Central memory CD4-positive, alpha-beta T cell (primary cell): ENCODE measurements at places on chromosomes 3 and 15.

DNA sequence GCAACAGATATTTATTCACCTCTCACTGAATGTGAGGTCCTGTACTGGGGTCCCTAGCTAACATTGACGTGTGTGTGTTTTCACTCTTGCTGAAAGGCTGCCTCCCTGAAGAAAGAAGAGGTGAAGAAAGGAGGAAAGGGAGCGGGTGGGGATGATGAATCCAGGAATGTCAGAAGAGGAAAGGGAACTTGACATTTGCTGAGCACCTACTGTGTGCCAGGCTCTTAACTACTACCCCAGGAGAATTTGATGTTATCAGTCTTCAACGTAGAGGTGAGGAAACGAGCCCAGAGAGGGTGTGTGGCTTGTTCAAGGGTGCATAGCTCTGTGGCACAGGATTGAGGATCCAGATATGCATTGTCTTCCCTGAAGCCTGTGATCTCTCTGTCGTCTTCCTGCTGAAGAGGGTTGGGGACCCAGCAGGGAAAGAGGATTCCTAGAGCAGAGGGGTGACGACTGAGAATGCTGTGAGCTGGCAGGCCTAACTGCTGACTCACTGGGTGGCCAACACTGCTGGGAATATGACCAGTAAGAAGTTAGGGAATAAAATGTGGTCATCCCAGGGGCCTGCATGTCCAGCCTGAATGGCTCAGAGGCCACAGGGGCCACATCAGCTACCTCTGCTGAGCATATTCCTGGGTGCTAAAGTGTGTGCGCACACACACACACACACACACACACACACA is 6.6 kb upstream of the ATP2B2 start:
- no peak for DNase-seq

DNA sequence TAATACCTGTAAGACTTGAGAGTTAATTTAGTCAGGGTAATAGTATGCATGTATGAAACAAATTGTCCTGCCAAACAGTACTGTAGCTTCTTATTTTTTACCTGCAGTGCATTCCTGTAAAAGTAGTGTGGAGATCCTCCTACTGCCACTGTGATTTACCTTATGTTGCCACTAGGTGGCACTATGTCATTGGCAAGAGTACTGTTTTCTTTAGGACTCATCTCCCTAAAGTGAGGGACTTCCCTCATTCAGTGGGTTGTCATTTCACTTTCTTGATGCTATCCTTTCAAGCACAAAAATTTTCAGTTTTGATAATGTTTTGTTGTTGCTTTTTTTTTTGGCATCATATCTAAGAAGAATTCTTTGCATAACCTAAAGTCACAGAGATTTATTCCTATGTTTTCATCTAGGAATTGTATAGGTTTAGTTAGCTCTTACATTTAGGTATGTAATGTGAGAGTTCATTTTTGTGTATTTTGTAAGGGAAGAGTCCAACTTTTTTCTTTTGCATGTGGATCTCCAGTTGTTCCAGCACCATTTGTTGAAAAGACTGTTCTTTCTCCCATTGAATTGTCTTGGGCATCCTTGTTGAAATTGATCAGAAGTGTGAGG is 105.7 kb downstream of the AKAP13 start:
- peak; percentile 65 for DNase-seq

DNA sequence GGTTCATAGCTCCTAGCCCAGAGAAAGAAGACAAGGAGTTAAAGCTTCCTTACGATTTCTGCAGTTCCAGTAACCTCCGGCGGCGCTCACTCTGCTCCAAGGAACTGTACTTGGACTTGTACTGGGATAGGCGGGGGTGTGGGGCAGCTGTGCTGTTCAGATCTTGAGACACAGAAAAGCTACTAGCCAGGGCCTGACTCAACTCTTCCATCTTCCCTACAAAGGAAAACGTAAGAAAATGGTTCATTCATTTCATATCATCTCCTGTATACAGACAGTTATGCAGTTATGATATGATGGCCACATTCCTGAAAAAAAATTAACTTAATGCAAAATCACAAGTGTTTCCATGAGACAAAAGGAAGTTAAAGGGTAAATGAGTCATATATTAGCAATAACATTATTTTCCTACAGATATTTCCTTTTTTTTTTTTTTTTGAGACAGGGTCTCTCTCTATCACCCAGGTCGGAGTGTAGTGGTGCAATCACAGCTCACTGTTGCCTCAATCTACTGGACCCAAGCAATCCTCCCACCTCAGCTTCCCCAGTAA is 4.6 kb downstream of the SNUPN start:
- DNase-seq = no peak

DNA sequence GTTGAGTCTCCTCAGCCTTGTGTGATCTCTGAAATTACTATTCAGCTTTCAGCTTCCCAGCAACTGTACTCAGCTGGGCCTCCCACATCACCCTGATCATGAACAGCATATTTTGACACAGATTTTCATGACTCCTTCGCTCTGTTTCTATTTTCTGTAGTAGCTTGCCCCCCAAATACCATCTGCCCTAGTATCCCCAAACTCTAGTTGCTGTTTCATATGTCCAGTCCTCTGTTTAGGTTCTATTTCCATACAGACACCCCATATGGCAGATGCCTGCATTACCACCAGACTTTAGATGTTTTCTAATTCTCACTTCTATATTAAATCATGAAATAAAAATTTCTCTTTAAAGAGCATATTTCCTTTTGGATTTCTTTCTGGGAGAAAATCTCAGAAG is 217.2 kb upstream of the ARPP21 start:
- no peak for DNase-seq

DNA sequence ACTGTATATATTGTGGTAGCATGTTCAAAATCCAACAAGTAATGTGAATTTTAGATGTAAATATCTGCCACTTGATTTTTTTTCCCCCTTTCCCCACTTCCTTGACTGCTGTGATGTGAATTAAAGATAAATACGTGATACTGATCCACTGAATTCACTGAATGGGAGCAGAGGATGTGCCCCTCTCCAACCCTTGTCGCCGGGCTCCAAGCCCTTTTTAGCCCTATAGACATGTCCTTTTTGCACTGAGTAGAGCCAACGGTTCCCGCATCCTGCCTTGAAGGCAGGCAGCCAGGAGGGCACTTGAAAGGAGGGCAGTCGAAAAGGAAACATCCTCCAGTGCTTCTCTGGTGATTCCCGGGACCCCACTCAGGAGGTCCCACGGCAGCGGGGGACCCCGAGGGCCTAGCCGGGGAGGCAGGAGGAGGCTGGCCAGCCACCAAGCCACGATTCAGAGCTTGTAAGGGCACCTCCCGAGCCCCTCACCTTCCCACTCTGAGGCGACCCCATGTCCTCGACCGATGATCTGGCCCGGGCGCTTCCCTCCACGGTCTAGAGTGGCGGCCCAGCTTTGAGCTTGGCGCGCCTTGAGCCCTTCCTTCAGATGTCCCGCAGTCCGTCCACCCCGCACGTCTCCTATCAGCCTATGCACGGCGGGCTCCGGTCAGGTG is 901 bp upstream of the MANF start:
- DNase-seq = no peak

GRCh38 chr15:45114076-45114750 is at the start of the genes DUOX2 and DUOXA2:
Gene DUOX2, minus strand, starts transcription at chr15:45114172. Its CDS starts 761 bp downstream, at chr15:45113411.
Gene DUOXA2, plus strand, starts transcription at chr15:45114326. Its CDS starts 280 bp downstream, at chr15:45114606.
- no peak for DNase-seq

- no peak for DNase-seq
Observed at GRCh38 chr3:123113889-123114450, 47.1 kb downstream of the PDIA5 start.

GRCh38 chr15:75358771-75359536 is 9.5 kb downstream of the MAN2C1 start:
- DNase-seq = no peak

- DNase-seq = no peak
Observed at GRCh38 chr3:435161-435560, 238.6 kb downstream of the CHL1 start.

DNA sequence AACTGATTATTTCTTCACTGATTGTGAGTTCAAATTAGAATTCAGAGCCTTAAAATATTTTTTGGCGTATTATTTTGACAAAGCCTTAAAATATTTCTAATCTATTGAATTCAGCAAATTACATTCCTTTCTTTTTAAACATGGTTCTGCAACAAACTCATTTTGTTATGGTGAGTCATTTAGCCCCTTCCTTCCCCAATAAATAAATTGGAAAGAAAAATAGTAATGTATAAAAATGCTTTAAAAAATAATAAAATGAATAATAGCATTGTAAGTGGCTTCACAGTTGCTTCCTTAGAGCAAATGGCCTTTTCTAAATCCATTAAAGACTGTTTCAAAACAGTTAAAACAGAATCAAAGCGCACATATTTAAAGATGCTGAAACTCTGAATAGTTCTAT is 12.1 kb downstream of the CSNK1G1 start:
- no peak for DNase-seq

GRCh38 chr3:40580494-40581091 is 55.8 kb downstream of the ZNF621 start:
- DNase-seq = peak; percentile 34

- DNase-seq = no peak
Observed at GRCh38 chr3:5192571-5193365, 5.3 kb downstream of the EDEM1 start.

- DNase-seq = no peak
Observed at GRCh38 chr3:127366383-127366782, 78.5 kb upstream of the PRR20G start.

GRCh38 chr15:99486371-99487336 is 79.1 kb upstream of the MEF2A start:
- no peak for DNase-seq

GRCh38 chr3:66138336-66139313 is 82.2 kb upstream of the SLC25A26 start:
- no peak for DNase-seq

DNA sequence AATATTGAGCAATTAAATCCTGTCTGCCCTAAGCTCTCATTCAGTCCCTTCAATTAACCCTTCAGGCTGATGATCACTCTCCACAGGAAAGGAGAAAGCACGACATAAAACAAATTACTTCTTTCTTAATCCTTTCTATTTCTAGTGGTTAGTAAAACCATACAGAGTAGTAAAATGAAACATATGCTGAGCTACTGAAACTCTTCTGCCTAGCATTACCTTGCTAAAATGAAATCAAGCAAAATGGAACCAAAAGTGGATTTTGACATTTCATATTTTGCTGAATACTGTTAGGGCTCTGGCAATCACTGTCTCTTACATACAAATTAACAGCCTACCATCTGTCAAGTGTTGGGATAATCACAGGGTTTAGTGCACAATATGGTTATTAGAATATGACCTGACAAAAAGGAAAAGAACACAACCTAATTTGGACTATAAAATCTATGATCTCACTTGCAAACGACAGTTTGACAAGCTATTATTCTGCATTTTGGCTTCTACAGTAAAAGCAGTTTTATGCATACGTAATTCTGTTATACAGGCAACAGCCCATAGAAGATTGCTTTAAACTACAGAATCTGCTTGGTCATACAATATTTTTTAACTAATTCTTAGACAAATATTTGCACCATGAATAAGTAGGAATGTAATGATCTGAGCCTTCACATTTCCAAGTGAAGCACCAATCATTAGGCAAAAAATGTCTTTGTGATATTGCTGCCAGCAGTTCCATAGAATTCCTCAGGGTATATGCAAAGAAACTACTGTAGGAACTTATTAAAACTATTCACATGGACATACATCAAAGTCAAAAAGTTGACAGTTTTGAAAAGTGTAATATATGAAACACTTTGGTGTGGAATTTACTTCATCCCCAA is 105.0 kb downstream of the FHIT start:
- no peak for DNase-seq

DNA sequence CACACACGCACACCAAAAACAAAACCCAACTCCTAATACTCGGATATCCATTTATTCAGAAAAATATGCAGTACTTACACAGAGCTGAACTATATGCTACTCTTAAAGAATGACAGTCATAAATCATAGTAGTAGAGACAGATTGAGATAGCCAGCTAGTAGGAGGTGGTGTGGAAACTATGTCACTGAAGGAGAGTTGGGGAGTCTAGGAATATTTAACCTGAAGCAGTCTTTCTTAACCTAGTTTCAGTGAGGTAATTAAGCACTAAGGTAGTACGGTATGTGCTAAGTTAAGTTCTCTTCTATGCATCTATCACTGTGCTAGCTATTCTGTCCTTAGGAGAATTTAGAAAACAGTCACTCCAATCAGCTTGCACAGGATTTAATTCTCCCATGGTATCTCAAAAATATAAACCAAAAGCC is 54.2 kb downstream of the ANKRD28 start:
- no peak for DNase-seq

DNA sequence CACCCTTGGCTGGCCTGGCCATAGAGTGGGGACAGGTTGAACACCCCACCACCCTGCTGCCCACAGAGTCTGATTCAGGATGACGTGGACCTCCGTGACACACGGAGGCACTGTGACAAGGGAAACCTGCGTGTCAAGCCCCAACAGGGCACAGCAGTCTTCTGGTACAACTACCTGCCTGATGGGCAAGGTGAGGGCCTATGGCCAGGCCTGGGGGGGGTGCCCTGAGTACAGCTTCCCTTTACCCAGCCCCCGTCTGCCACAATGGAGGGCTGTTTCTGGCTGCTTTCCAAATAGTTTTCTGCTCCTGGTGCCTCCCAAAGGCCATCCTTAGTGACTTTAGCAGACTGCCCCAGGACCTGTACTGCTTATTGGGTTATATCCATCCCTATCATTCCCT is 1.2 kb upstream of the WDR6 start:
- no peak for DNase-seq

- DNase-seq = no peak
Observed at GRCh38 chr3:79038057-79038456, 729.7 kb downstream of the ROBO1 start.

- no peak for DNase-seq
Observed at GRCh38 chr15:86036243-86036642, 43.4 kb upstream of the AGBL1 start.

DNA sequence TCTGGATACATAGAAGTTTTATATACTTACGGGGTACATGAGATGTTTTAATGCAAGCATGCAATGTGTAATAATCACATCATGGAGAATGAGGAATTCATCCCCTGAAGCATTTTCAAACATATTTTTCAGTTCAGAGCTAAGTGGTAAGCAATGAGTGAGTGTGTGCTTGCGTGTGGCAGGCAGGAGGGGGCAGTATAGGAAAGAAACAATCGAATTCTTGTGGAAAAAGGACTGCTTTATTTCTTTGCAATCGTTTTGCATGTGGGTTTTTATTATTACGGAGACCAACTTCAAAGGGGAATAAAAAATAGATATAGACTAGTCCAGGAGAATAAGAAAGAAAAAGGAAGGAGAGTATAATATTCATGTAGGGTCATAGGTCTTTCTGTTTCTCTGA is 271.6 kb downstream of the CHL1 start:
- DNase-seq = no peak

- DNase-seq = no peak
Observed at GRCh38 chr3:50358355-50358910, 888 bp downstream of the TMEM115 start.

- no peak for DNase-seq
Observed at GRCh38 chr15:28107904-28108275, 8.8 kb upstream of the OCA2 start.
